ENCODE measurements at places on chromosomes 2 and 18. TPM values are rescaled to one million over a fixed set of nuclear protein-coding genes. Genes with fewer than 3 reads are reported as not detected.

Gene MAL
- total RNA-seq: 30.3 TPM

Gene PXDN
- 81.6 TPM for total RNA-seq

Gene CACNB4
- total RNA-seq: 2.5 TPM

Gene ACVR1C
- not detected for total RNA-seq

Gene OSR1
- 99.6 TPM for total RNA-seq

Gene GRP
- total RNA-seq: 1.5 TPM

Gene SERPINB3
- total RNA-seq: not detected

Gene IL1R2
- 56.2 TPM for total RNA-seq

Gene CD8B
- not detected for total RNA-seq

Gene IL1R1
- total RNA-seq: 57.5 TPM

Gene ZNF396
- 1.4 TPM for total RNA-seq

Gene PAX8
- total RNA-seq: 0.99 TPM

Gene HEATR5B
- 16.2 TPM for total RNA-seq

Gene COL5A2
- total RNA-seq: 66.9 TPM

Gene CHPF
- total RNA-seq: 67.5 TPM

Gene CERKL
- total RNA-seq: not detected

Gene EVX2
- not detected for total RNA-seq

Gene CYP27A1
- 22.4 TPM for total RNA-seq

Gene RAD51AP2
- total RNA-seq: not detected

Gene THSD7B
- total RNA-seq: 0.06 TPM

Gene CD226
- total RNA-seq: 2.7 TPM

Gene ST8SIA5
- 0.26 TPM for total RNA-seq

Gene CAPN13
- not detected for total RNA-seq

Gene HAAO
- 3.2 TPM for total RNA-seq

Gene NAT8
- total RNA-seq: not detected

Gene MYL1
- total RNA-seq: not detected

Gene NMUR1
- total RNA-seq: 5.4 TPM

Gene CRIM1
- total RNA-seq: 429 TPM

Gene PIEZO2
- 2.4 TPM for total RNA-seq

Gene ALPI
- total RNA-seq: 0.17 TPM

Gene GALM
- total RNA-seq: 14.6 TPM

Gene IL1F10
- total RNA-seq: not detected

Gene FZD7
- total RNA-seq: 60.7 TPM

Gene GPR75
- 2.5 TPM for total RNA-seq

Gene PPP1CB
- total RNA-seq: 658 TPM

Gene GYPC
- total RNA-seq: 164 TPM

Gene FAM117B
- total RNA-seq: 3.4 TPM

Gene MAP3K2
- 68.6 TPM for total RNA-seq

Gene PLGLB2
- total RNA-seq: 0.98 TPM

Gene OTX1
- not detected for total RNA-seq

Gene SALL3
- not detected for total RNA-seq

Gene HES6
- 12.0 TPM for total RNA-seq

Gene IL36B
- total RNA-seq: not detected

Gene FBXO36
- 2.5 TPM for total RNA-seq

Gene SERPINB5
- total RNA-seq: not detected

Gene SLC23A3
- total RNA-seq: 0.23 TPM

Gene ZNF892
- 8.4 TPM for total RNA-seq

Gene ALK
- 0.99 TPM for total RNA-seq

Gene SFTPB
- 25.3 TPM for total RNA-seq

Gene SIX3
- 0.42 TPM for total RNA-seq

Gene FAM110C
- total RNA-seq: 1.2 TPM

Gene PPM1G
- 65.6 TPM for total RNA-seq

Gene CLHC1
- total RNA-seq: 3.4 TPM

Gene VAPA
- 336 TPM for total RNA-seq

Gene TLK1
- 27.9 TPM for total RNA-seq

Gene COL6A3
- total RNA-seq: 96.2 TPM

Gene CFAP53
- total RNA-seq: not detected

Gene KCNK3
- 13.0 TPM for total RNA-seq

Gene KIAA2012
- not detected for total RNA-seq

Gene PLA2R1
- 2.8 TPM for total RNA-seq
